ENCODE measurements at places on chromosomes 2 and 18.

GRCh38 chr2:173572848-173573247 lies 218.2 kb downstream of the CDCA7 start:
- no peak for DNase-seq

DNA sequence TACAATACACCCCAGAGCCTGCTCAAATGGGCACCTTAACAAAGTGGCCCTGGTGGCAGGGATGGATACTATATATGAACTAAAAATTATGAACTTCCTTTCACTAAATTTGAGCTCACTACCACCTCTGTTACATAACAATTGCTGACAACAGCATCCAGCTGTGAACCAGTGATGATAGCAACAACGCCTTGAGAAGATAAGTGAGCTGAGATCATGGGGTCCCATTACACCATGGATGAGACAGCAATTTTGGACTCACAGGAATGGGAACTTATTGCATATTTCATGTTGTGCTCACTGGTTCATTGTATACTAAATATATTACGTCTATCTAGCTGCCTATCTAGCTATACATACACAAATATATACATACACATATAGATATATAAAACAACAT lies 16.9 kb upstream of the ALMS1 start:
- DNase-seq, result no peak

GRCh38 chr2:45012733-45013132 lies 3.5 kb upstream of the SIX2 start:
- DNase-seq, result no peak

- DNase-seq, result no peak
Observed at GRCh38 chr18:30705943-30706342, 336.6 kb downstream of the DSC3 start.

- no peak for DNase-seq
Observed at GRCh38 chr2:28463211-28463816, 32.5 kb upstream of the PLB1 start.

- peak; percentile 24 for DNase-seq
Observed at GRCh38 chr18:62018034-62018758, 125.4 kb upstream of the RNF152 start.

All from ELF-1 (cell line).